ENCODE measurements at places on chromosomes 7 and 10.

DNA sequence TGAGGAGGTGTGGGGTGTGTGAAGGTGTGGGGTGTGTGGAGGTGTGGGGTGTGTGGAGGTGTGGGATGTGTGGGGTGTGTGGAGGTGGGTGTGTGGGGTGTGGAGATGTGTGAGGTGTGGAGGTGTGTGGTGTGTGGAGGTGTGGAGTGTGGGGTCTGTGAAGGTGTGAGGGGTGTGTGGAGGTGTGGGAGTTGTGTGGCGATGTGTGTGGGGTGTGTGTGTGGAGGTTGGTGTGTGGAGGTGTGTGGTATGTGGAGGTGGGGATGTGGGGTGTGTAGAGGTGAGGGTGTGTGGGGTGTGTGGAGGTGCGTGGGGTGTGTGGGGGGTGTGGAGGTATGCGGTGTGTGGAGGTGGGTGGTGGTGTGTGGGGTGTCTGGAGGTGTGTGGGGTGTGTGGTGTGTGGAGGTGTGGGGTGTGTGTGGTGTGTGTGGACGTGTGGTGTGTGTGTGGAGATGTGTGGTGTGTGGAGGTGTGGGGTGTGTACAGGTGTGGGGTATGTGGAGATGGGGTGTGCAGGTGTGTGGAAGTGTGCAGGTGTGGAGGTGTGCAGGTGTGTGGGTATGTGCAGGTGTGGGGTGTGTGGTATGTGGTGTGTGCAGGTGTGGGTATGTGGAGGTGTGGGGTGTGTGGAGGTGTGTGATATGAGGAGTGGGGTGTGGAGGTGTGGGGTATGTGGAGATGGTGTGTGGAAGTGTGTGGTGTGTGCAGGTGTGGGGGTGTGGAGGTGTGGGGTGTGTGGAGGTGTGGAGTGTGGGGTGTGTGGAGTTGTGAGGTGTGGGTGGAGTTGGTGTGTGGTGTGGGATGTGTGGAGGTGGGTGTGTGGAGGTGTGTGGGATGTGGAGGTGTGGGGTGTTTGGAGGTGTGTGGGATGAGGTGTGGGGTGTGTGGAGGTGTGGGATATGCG lies 34.5 kb downstream of the SPDYE17 start:
- no peak for DNase-seq

DNA sequence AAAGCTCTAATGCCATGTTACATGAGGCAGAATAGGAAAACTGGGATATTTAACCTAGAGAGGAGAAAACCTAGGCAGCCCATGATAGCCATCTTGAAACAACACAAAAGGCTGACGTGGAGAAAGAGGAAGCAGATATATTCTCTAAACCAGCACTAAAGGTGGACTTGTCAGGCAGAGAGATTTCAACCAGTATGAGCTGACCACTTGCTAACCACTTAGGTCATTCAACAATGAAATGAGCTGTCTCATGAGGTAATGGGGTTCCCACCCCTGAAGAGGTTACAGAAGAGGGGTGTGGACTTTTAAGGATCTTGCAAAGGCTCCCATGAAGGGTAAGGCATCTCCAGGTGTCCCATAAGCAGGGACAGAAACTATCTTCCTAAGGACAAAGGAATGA lies 26.8 kb upstream of the EGR2 start:
- DNase-seq = no peak

DNA sequence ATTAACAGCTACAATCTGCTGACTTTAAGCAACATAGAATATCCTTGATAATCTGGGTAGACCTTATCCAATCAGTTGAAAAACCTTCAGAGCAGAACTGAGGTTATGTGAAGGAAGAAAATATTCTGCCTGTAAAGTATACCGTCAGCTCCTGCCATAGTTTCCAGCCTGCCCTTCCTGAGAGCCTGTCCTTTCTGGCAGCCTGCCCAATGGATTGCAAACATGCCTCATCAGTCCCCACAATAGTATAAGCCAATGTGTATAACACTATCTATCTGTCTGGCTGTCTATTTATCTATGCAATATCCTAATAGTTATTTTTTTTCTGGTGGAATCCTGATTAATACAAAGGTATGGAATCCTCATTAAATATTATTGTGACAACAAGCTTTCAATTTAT lies 489.2 kb upstream of the KCND2 start:
- no peak for DNase-seq

GRCh38 chr10:33802566-33802965 lies 468.1 kb upstream of the NRP1 start:
- DNase-seq = no peak

DNA sequence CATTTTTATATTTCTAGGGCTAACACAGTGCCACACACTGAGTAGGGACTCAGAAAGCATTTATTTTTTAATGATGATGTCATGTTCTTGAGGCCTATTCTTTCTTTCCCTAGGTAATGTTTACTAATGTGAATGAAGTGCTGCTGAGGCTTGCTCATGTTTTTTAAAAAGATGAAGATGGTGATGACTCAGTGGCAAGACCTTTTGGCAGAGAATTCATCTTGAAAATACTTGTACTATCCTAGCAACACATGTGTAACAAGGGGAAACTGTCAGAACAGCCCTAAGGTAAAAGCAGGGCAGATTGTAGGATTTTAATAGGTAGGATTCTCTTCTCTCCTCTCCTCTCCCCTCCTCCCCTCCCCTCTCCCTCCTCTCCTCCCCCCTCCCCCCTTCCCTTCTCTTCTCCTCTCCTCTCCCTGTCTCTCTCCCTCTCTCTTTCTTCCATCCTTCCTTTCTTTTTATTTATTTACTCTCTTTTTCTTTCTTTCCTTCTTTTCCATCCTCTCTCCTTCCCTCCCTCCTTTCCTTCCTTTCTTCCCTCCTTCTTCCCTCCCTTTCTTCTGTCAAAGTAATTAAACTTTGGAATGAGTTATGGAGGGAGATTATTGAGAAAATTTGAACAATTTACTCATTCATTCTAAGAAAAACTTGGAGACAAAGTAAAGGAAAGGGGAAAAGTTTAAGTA lies 75.3 kb downstream of the ZNF92 start:
- DNase-seq = no peak

GRCh38 chr7:157675427-157675927 lies 338.7 kb downstream of the DNAJB6 start:
- no peak for DNase-seq

- DNase-seq = no peak
These were observed 8.4 kb upstream of the CDK14 start for GRCh38 chr7:90587766-90588165.

GRCh38 chr10:102782673-102783551 lies 39.2 kb downstream of the WBP1L start:
- no peak for DNase-seq
